Ovary (tissue), 10 donors: ENCODE measurements at places on chromosomes 1 and 21. TPM values are rescaled to one million over a fixed set of nuclear protein-coding genes. Genes with fewer than 3 reads are reported as not detected.

The SMPDL3B gene
- total RNA-seq = 0.77 TPM

The CD1B gene
- total RNA-seq = not detected

- no peaks in the 10 kb centered on the region for H3K27me3 ChIP-seq
- H3K4me1 ChIP-seq = peaks cover 1% of the 10 kb centered on the region
- H3K4me3 ChIP-seq = no peak overlapping the region
- H3K27ac ChIP-seq = no peak overlapping the region
- no peak for DNase-seq
- no peaks in the 10 kb centered on the region for H3K36me3 ChIP-seq
Measured at GRCh38 chr1:237748171-237748960, 142.4 kb downstream of the ZP4 start.

GRCh38 chr1:5161372-5161771 lies 507.0 kb downstream of the AJAP1 start:
- H3K4me1 ChIP-seq = no peaks in the 10 kb centered on the region
- no peak overlapping the region for H3K27ac ChIP-seq
- no peaks in the 10 kb centered on the region for H3K27me3 ChIP-seq
- no peak for DNase-seq
- H3K4me3 ChIP-seq = no peak overlapping the region
- H3K36me3 ChIP-seq = no peaks in the 10 kb centered on the region

The GBP5 gene
- total RNA-seq = 1.3 TPM

The RIMS3 gene
- 1.3 TPM for total RNA-seq

GRCh38 chr1:70504176-70504820 lies 93.2 kb downstream of the CTH start:
- H3K27ac ChIP-seq = no peak overlapping the region
- DNase-seq = no peak
- H3K4me3 ChIP-seq = no peak overlapping the region
- peaks cover 2% of the 10 kb centered on the region for H3K4me1 ChIP-seq

GRCh38 chr1:162185314-162186025 lies 116.0 kb downstream of the NOS1AP start:
- no peak for DNase-seq
- no peaks in the 10 kb centered on the region for H3K36me3 ChIP-seq
- H3K4me3 ChIP-seq = no peak overlapping the region
- H3K27me3 ChIP-seq = no peaks in the 10 kb centered on the region
- H3K27ac ChIP-seq = no peak overlapping the region

GRCh38 chr21:35987475-35987874 lies 72.9 kb downstream of the SETD4 start:
- H3K27ac ChIP-seq = no peak overlapping the region
- no peak for DNase-seq
- no peaks in the 10 kb centered on the region for H3K4me1 ChIP-seq
- H3K27me3 ChIP-seq = no peaks in the 10 kb centered on the region
- no peak overlapping the region for H3K4me3 ChIP-seq

DNA sequence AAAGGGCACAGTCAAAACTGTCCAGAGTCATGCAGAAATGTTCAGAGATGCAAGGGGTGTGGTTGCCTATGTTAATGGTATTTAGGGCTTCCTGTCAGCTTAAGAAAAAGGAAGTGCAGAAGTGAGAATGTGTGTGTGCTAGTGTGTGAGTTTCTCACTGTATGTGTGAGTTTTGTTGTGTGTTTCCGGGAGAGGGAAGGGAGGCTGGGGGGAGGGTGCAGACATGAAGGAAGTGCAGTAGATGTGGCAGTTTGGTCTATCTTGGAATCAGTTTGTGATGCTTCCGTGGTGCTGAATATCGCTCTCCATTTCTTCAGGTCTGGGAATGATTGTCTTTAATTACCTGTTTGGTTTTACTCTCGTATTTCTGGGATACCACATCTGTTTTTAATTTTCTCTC lies 16.5 kb upstream of the ATP6V1G3 start:
- H3K36me3 ChIP-seq = no peaks in the 10 kb centered on the region
- H3K4me1 ChIP-seq = no peaks in the 10 kb centered on the region
- no peak overlapping the region for H3K4me3 ChIP-seq
- no peak overlapping the region for H3K27ac ChIP-seq
